ENCODE measurements at places on chromosomes 6 and 20.
A peak's percentile ranks its signal among the peaks of the same experiment; 100 is the strongest.

DNA sequence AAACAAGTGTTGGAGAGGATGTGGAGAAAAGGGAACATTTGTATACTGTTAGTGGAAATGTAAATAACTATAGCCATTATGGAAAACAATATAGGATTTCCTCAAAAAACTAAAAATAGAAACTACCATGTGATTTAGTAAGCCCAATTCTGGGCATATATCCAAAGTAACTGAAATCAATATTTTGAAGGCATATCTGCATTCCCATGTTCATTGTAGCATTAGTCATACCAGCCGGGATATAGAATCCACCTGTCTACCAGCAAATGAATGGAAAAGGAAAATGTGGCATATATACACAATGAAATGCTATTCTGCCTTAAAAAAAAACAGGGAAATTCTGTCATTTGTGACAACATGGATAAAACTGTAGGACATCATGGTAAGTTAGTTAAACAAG lies 15.3 kb upstream of the C6orf58 start:
- no peak for DNase-seq

GRCh38 chr20:37415118-37416085 lies 69.5 kb downstream of the SRC start:
- no peak for DNase-seq

- peak; percentile 94 for DNase-seq
Measured at GRCh38 chr20:325045-325888, at the start of gene SOX12. SOX12 (plus strand) TSS chr20:325552; CDS start chr20:325925, 373 bp downstream.

GRCh38 chr6:27275025-27275956 lies 27.8 kb downstream of the PRSS16 start:
- no peak for DNase-seq

- DNase-seq, result peak; percentile 73
Measured at GRCh38 chr20:58017231-58017969, 211.1 kb downstream of the ANKRD60 start.

GRCh38 chr6:118744261-118744941 lies 93.0 kb upstream of the CEP85L start:
- no peak for DNase-seq

GRCh38 chr20:64237316-64237715 lies 18.2 kb upstream of the PCMTD2 start:
- no peak for DNase-seq

GRCh38 chr20:44730441-44730840 lies 15.2 kb upstream of the KCNK15 start:
- DNase-seq, result peak; percentile 80

- no peak for DNase-seq
Measured at GRCh38 chr6:124854338-124854922, 107.8 kb upstream of the RNF217 start.

- no peak for DNase-seq
Measured at GRCh38 chr20:48772183-48772976, 55.4 kb downstream of the PREX1 start.

GRCh38 chr6:30160785-30161531 lies at the start of gene TRIM10:
TRIM10 (minus strand) TSS chr6:30161211; CDS start chr6:30160858, 353 bp downstream.
- DNase-seq, result no peak

- DNase-seq, result no peak
Measured at GRCh38 chr6:47187893-47188587, 121.7 kb downstream of the TNFRSF21 start.

DNA sequence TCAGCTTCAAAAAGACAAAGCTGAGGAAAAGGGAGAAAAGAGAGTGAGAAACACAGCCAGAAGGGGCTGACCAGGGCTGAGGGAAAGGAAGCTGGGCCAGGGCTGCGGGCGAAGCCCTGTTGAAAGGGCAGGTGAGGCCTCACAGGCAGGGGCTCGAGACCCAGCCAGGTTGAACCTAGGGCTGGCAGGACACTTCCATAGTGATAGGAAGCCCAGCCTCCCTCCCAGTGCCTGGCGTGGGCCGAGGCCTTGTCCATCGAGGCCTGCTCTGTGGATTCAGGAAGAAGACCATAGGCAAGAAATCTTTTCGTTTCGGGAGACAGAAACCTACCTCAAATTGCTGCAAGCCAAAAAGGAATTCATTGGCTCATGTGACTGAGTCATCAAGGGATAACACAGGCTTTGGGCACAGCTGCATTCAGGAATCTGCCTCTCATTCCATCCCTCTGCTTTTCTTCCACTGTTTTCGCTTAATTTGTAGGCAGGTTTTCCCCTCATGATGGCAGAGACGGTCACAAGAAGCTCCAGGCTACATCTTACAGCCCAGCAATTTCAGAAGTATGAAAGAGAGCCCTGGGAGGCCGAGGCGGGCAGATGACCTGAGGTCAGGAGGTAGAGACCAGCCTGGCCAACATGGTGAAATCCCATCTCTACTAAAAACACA lies 311.1 kb upstream of the SULF2 start:
- DNase-seq, result no peak

DNA sequence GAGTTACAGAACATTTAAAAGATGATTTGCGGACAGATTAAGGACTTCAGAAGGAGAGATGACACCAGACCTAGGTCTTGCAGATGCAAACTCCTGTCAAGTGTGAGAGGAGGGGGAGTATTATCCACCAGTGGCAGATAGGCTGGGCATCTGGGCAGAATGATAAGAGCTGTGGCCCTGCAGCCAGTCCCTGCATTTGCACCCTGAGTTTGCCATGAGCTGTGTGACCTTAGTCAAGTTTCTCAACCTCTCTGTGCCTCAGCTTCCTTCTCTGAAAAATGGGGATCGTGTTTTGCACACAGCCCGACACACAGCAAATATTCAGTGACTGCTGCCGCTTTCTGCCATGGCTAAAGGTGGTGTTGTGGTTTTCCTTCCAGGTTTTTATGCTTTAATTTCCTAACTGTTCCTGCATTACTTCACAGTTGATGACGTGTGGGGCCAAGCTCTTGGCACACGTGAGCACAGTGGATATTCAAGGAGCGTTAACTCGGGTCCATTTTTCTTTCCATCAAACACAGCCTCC lies 516.2 kb downstream of the CDH26 start:
- DNase-seq, result no peak

DNA sequence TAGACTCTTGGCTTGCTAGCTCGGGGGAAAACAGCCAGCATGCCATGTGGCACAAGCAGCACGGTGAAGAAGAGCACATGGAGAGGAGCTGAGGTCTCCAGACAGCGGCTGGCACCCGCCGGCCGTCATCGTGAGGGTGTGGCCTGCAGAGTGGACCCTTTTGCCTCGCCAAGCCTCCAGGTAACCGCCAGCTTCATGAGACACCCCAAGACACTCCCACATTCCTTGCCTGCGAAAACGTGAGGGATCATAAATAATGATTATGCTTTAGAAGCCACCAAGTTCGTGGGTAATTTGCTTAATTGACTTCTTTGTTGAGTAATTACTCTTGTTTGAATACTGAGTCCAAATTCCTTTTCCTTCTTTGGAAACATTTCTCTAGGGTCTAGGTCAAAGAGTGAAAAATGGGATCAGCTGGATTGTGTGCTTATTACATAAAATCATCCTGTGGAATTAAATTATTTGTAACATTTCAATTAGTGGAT lies 23.2 kb downstream of the FAM50B start:
- DNase-seq, result no peak

GRCh38 chr6:149855040-149855654 lies 9.0 kb downstream of the LRP11 start:
- DNase-seq, result peak; percentile 77

GRCh38 chr6:135250751-135251497 lies 69.8 kb downstream of the MYB start:
- no peak for DNase-seq

- no peak for DNase-seq
Measured at GRCh38 chr20:20763650-20764049, 51.2 kb upstream of the RALGAPA2 start.

DNA sequence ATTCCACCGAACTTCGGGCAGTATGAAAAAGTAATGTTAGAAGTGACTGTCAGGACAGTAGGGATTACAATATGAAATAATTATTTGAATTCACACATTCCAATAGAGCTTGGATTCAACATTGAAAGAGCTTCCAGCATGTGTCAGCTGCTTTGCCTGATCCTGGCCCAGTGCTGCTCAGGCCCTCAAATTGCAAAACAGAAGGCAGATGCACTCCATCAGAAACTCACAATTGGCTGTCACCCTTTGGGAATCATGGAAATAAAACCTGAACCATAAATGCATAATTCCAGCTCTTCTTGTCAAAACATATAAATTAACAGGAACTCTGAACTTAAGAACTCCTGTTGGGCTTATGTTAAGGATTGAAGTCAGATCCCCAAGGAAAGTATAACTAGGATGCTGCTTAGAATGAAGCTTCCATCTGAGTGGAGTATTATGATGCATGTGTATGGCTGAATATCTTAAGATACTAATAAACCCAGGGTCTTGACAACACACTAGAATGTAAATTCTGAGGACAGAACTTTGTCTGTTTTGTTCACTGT lies 1.8 kb upstream of the NDUFAF4 start:
- DNase-seq, result no peak

- DNase-seq, result no peak
Measured at GRCh38 chr6:40054186-40054585, 119.9 kb upstream of the MOCS1 start.

- no peak for DNase-seq
Measured at GRCh38 chr6:119587537-119587936, 238.0 kb upstream of the MAN1A1 start.

DNA sequence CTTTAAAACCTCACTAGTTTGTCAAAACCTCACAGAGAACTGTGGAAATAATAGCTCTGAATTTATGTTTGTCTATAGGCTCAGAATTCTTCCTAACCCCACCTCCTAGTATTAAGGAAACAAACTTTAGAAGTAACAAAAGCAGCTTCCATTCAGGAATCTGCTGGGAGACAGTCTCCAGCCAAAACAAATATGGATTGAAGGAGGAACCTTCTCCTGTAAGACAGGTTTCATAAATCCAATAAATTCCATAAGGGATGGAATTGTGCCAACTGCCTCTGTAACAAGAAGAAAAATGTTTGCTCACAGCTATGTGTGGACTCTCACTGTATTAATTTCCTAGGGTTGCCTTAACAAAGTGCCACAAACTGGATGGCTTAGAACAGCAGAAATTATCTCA lies 7.5 kb downstream of the SYCP2 start:
- DNase-seq, result no peak

- DNase-seq, result no peak
Measured at GRCh38 chr6:99165838-99166237, 183.6 kb downstream of the FAXC start.

GRCh38 chr6:125791151-125791819 lies 525 bp downstream of the NCOA7 start:
- peak; percentile 14 for DNase-seq

DNA sequence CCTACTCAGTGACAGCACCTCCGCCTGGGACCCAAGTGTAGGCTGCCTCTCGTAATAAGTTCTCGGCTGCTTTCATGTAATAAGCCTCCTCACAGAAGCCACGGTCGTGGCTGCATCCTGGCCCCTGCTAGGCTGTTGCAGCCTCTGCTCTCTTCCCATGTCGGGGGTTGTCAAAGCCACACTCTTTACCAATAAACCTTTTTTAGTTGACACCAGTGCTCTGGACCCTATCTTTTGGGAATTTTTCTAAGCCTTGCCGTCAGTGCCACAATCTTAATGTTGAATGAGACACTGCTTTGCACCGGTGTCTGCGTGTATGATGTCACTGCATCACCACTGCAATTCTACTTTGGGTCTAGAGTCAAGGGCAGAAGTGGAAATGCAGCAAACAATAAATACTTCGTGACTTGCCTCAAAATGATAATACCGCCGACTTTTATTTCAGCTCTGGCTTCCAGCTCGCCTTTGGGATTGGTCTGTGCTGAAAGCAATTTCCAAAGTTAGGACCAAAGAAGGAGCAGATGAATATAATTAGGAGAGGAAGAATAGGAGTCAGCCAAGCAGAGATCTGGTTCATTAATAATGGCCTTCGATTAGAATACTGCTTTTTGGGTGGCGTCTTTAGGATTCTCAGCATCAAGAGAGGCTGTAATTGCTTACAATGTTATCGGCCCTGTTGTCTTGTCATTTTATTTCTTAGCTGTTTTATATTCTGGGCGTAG lies 57.6 kb upstream of the CCN6 start:
- DNase-seq, result no peak
